AML-193 (cell line): ENCODE measurements at places on chromosomes 12 and 14.

DNA sequence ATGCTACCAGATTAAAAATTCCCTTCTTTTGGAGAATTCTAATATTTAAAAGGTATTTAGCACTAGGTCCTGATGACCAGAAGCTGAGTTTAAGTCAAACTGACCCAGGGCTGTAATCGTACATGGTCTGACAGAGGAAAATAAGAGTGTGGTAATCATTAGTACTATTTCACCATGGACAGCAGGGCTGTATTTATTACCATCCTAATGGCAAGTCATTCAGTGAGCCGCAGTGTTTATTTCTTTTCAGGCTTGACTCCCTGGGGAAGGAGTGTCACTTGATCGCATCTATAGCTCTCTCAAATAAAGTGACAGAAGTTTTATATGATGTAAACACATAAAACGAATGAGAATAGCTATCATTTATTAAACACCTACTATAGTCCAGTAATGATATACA is 261.8 kb downstream of the BTG1 start:
- no peak for DNase-seq

GRCh38 chr12:90515199-90516175 is 439.5 kb downstream of the CCER1 start:
- no peak for DNase-seq

DNA sequence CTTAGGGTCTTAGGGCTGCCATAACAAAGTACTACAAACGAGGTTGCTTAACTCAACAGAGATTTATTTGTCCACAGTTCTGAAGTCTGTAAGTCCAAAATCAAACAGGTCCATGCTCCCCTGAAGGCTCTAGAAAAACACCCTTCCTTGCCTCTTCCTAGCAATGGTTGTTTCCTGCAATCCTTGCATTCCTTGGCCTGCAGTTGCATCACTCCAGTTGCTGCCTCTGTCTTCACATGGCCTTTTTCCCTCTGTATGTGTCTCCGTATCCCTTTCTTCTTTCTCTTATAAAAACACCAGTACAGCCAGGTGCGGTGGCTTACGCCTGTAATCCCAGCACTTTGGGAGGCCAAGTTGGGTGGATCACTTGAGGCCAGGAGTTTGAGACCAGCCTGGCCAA is 17.4 kb downstream of the KCNMB4 start:
- no peak for DNase-seq

DNA sequence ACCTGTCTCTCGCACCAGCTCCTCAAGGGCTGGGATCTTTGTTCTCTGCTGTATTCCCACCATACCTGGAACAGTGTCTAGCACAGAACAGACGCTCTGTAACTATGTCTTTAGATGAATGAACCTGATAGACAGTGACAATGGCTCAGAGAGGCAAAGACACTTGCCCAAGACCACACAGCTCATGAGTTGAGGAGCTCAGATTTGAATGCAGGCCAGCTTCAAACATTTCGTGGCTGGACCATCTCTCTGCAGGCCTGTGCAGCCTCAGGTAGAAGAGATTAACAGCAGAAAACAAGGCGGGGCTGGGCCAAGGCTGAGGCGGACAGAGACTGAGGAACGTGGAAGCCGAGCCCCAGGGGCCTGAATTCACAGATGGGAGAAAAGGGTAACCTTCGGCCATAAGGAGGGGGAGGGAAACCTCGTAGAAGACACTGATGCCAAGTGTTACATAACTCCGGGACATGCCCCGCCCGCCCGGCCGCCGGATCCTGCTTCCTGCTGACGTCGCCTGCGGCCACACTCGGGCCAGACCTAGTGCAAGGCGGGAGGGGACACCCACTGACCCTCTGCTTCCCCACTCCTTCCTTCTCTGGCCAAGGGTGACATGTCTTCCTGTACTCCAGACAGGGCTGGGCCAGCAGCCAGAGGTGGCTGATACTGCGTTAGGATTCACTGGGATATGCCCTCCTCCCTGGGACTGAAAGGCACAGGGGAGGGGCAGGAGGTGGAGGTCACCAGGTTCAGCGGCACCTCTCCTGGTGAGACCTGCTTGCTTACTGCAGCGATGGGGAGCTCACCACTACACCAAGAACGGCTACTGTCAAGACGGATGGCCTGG is 86.8 kb downstream of the RFLNA start:
- DNase-seq, result no peak

DNA sequence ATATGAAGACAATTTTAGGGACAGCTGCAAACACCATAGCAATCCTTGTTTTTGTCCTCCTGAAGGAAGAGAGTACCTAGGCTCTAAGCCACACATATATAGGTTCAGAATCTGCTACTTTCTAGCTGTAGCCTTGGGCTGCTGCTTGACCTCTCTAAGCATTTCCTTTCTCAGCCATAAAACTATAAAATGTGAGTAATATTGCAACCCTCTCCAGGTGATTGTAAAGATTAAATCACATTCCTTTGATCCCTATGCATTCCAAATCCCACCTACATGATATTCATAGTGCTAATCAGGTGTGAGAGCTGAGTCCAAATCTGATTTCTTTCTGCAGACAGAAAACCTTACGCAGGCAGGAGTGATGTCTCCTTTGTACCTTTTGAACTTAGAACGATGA is 913.5 kb downstream of the VRK1 start:
- no peak for DNase-seq
